ENCODE measurements at places on chromosomes 12 and 14.

DNA sequence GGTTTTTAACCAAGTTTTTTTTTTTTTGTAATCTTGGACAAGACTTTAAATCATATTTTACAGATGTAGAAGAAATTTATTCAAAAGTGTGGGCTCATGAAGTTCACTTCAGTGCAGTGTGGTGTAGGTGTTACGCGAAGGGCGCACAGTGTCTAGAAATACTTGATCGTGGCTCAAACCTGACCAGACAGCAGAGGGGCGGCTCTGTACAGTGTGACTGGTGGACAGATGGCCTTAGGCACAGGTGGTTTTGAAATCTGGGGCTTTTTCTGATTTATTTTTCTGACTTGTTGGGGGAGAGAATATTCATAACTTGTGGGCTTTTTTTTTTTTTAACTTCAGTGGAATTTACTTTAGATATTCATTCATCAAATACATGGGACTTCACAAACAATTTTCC, 179.2 kb downstream of the PELI2 start:
- DNase-seq = no peak

GRCh38 chr14:20772650-20773049, 4.4 kb downstream of the EDDM3B start:
- no peak for DNase-seq

DNA sequence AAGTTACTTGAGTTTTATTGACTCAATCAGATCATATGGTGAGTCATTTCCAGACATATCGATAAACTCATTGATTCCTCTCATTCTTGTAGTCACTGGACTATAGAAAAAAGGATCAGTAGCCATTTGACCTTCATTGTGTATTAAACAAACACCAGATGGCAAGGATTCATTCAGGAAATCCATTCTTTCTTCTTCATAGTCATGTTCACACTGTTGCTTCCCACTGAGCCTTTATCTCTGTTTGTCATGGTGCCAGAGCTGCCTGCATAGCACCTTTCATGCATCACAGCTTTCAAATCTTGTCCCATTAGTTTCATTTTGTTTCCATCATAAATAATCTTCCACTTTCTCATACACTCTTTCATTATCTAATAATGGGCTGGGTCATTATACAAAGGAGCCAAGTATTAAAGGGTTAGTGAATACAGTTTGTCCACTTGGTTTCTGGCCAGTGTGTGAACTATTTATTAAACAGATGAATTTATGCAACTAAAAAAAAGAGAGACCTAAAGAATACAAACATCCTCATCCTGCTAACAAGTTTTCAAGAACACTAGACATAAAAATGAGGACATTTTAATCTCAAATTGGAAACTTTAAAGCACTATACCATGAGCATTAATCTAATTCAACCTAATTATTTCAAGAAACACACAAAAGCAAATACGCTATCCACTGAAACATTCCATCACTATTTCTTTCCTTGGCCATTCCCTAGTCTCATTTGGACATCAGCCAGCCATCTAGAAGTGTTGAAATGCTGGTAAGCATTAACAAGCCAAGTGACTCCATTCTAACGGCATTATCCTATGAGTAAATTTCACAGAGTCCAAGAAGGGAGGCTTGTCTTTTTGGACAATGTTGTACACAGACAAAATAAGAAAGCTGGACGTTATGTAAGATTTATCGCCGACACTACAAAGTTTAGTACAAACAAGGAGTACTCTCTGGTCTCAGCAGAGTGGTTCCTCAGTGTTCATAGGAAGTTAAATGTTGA, 476.5 kb downstream of the FOXG1 start:
- no peak for DNase-seq

DNA sequence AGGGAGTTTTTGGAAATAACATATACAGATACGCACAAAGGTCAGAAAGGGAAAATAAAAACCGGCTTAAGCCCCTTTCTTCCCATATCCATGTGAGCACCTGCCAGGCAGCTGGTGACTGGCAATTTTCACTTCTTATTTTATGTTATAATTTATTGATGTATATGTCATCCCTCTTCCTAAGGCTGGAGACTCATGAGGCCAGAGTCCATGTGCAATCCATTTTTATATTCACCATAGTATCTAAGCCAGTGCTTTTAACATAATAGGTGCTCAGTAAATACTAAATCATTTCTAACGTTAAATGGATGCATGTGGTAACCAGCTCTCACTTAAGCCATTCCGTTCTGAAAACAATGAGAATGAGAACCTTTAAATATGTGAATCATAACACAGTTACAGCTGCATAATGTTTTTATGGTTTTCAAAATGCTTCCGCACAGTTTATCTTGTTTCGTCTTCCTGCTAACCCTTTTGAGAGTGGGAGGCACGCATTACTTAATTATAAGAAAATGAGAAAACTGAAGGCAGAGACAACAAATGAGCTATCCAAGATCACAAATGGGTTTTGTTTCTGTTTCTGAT, 178.3 kb downstream of the CACNA1C start:
- DNase-seq = no peak

Measured in activated CD4-positive, alpha-beta T cell treated with anti-CD3 and anti-CD28 coated beads for 4 hours (primary cell).